Activated CD4-positive, alpha-beta T cell treated with anti-CD3 and anti-CD28 coated beads, Interleukin-2, amount 50 U/mL, for 24 hours (primary cell): ENCODE measurements at places on chromosomes 16 and 17.

DNA sequence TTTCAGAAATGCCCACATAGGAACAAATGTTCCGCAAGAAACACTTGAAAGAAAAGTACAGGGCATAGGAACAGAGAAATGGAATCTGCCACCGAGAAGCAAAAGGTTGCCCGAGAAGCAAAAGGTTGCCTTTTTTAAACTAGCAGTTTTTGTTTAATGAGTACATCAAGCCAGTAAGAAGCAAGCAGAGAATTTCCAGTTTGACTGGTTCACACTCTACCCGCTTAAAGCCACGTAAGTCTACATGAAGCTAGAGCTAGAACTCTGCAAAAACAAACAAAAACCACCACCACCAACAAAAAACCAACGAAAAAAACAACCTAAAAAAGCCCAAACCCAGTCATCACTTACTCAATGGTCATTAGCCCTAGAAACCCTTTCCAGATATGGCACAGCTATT, 144.3 kb downstream of the MAP2K6 start:
- DNase-seq, result no peak

DNA sequence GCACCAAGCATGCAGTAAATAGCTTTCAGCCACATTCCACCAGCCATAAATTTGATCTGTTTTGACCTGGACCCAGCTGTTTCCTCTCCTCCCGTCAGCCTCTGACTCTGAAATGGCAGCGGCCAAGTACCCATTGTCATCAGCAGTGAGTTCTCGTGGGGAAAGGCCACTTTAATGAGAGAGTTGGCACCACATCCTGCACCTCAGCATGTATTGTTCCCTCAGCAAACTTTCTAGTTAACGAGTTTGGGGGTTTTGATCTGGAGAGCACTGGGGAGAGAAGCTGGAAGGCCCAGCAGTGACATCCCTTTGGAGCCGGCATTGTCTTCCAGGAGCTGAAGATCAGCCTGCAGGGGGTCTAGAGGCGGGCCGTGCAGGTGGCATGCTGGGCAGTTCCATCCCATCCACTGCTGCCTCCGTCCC, 84.9 kb downstream of the RPA1 start:
- DNase-seq, result no peak

- no peak for DNase-seq
Observed at GRCh38 chr16:19933740-19934139, 49.1 kb upstream of the GPRC5B start.

- DNase-seq, result no peak
Observed at GRCh38 chr16:5305023-5305422, 207.4 kb upstream of the EEF2KMT start.

GRCh38 chr16:17312094-17312710, 158.6 kb downstream of the XYLT1 start:
- DNase-seq, result no peak

- no peak for DNase-seq
Observed at GRCh38 chr17:17525956-17526355, 29.8 kb upstream of the RASD1 start.

DNA sequence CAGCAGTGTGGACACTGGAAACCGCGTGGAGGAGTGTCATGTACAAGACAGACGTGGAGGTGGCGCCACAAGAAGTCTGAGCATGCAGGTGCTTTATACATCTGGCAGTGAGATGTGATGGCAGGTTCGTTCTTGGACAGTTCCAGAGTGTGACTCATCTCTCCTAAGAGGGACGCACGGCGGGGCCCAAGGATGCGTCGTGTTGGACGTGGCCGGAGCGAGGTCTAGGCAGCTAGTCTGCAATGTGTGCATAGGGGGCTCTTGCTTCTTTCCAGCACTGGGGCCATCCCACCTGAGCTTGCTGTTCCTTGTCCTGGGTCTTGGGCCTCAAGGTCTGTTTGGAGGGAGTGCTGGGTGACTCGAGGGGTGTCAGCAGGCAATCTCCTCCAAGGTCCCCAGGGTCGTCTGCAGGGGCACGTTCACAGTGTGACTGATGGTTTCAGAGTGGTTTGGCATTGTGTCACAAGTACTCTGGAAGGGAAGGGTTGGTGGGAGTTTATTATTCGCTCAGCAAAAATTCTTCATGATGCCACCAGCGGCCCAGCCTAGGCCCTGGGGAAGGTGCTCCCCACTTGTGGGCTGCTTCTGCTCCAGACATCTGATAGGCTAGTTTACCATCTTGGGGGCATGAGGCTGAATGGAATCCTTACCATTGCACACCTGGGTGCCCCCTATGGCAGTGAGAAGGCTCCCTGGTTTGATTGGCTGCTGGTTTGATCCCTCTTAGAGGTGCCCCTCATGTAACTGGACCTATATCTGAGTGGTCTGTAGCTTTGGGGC, 22.1 kb downstream of the SPACA3 start:
- no peak for DNase-seq

GRCh38 chr17:57135789-57136291, 50.8 kb downstream of the AKAP1 start:
- no peak for DNase-seq

DNA sequence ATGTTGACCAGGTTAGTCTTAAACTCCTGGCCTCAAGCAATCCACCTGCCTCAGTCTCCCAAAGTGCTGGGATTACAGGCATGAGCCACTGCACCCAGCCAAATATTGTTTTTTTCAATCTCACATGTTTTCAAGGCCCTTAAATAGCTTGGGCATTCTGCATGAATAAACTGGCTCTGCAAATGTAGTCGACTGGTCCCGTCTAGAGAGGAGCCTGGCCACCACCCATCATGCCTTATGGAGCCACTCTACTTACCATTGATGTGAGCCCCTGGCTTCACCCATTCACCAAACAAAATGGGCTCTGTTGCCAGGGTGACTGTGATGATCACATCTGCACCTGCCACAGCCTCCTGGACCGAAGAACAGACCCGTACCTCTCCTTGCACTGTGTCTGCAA, 10.8 kb downstream of the CRYM start:
- DNase-seq, result no peak

GRCh38 chr17:32487473-32488176, 832 bp downstream of the CDK5R1 start:
- no peak for DNase-seq

GRCh38 chr17:74001145-74001544, 202.3 kb upstream of the RPL38 start:
- DNase-seq, result no peak

GRCh38 chr16:53822936-53823529, 119.1 kb downstream of the FTO start:
- peak; percentile 1 for DNase-seq

GRCh38 chr16:47467501-47467900, 6.4 kb downstream of the PHKB start:
- DNase-seq, result no peak

- DNase-seq, result no peak
Observed at GRCh38 chr16:52993179-52993578, 59.5 kb downstream of the CHD9NB start.

GRCh38 chr16:53913099-53913870, 209.3 kb downstream of the FTO start:
- DNase-seq, result no peak

- no peak for DNase-seq
Observed at GRCh38 chr17:77534137-77534536, 393.4 kb downstream of the SEC14L1 start.

DNA sequence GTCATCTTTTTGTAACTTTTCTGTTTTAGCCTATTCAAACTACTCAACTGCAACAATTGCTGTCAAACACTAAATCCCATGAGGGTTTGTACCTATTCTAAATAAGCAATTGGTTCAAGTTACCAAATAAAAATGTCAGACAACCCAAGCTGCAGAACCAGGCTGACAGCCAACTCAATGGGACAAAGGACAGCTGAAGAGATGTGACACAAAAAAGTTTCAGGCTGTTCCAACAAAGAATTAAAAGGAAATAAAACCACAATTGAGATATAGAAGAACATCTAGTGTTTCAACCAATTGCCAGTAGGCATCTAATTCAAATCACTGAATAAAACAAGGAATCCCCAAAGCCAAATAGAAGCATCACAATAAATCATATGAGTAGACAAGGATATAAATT, 49.3 kb downstream of the GRB7 start:
- DNase-seq, result no peak

DNA sequence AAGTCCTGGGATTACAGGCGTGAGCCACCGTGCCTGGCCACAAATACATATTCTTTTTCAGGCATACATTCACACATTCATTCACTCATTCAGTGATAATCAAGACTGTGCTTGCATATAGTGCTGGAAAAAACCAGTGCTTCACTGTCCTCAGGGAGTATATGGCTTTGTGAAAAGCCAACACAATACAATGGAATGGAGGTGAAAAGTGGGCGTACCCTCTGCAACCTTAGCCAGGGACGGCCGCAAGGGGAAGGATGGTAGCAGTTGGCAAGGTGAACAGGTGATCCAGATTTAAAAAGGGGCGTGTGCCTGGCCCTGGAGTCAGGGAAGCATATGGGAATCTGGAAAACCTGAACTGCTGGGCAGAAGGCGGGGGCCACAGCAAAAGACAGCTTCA, 18.1 kb upstream of the GAN start:
- DNase-seq, result no peak

GRCh38 chr16:67260426-67261063, 11.8 kb downstream of the SLC9A5 start:
- DNase-seq, result no peak

DNA sequence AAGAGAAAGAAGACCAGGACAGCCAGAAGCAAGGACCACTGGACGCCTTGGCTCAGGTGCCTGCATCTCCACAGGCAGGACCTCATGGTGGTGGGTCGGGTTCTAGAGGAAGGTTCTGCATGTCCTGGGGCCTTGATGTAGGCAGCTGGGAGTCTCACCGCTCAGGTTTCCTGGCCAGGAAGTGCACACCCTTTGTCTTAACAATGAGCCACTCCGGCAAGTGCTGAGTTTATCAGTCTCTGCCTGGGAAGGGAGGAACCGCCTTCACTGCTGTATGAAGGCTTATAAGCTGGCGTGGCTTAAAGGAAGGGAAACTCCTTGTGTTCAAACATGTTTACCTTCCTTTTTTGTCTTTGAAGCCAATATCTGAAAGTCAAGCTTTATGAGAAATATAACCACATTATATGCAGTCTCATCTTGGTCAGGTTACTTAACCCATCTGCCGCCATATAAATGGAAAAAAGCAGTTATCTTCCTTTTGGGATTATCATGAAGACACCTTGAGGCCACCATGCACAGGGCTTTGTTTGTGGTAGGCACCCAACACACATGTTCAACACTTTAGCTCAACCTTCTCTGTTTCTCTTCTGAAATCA, at the start of gene ST6GALNAC1:
Gene ST6GALNAC1 (minus strand): TSS at position 205 of the 596 bp plus-strand sequence. CDS start 119 bp downstream, at position 86.
- DNase-seq, result no peak

DNA sequence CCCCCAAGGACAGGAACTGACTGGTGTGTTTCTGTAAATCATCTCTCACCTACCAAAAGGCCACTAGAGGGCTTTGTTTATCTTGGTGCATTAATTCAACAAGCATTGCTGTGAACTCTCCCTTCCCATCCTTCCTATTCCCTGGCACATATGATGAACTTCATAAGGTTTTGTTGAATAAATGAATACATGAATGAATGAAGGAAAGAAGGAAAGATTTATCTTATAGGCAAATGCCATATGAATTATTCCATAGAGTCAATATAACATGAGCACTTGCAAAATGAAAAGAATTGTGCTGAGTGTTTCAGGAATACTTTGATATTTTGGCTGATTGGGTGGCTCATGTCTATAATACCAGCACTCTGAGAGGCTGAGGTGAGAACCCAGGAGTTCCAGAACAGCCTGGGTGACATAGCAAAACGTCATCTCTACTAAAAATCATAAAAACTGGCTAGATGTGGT, 4.3 kb downstream of the SPDYE4 start:
- no peak for DNase-seq

DNA sequence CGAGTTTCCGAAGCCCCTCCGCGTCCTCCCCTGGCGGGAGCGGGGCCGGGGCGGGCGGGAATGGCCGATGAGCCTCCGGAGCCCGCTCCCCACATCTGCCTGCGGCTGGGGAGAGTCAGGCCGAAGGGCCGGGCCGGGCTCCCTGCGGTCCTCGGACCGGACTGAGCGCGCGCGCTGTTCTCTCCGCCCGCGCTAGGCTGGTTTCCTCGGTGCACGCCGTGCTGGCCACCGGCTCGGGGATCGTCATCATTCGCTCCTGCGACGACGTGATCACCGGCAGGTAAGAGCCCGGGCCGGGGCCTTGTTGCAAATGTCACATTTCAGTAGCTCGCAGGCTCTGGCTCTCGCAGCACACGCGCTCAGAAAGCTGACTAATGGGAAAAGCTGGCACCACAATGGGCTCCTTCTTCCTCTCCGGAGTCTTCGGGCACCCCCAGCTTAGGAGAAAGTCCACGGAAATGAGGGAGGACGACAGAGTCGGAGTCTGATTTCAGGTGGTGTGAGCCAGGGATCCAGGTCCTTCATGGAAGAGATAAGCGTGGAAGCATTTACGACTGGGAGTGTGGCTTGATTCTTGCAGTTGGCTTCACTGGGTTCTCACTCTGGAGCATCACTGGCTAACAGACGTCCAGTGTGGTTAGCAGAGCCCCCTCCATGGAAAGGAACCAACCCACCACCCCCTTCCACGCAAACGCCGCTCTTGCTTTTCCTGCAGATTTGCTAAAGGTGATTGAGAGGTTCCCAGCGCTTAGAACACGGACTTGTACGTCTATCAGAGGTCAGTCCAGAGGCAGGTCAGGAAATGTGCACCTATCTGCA, 715 bp downstream of the TLCD3A start:
- no peak for DNase-seq

DNA sequence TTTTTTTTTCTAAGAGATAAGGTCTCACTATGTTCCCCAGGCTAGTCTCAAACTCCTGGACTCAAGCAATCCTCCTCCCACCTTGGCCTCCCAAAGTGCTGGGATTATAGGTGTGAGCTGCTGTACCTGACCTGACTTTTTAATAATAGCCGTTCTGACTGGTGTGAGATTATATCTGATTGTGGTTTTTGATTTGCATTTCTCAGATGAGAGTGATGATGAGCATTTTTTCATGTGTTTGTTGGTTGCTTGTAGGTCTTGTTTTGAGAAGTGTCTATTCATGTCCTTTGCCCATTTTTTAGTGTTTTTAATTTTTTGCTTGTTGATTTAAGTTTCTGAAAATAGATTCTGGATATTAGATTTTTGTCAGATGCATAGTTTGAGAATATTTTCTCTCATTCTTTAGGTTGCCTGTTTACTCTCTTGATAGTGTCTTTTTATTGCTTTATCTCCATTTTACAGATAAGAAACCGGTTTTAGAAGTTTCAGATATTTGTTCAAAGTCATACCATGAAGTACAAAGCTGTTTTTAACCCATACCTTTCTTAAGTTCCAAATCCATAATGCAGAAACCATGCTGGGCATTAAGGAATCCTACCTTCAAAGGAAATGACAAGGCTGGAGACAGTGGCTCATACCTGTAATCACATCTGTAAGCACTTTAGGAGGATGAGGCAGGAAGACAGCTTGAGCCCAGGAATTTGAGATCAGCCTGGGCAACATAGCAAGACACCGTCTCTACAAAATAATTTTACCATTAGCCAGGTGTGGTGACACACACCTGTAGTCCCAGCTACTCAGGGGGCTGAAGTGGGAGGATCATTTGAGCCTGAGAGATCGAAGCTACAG, 168.4 kb upstream of the TBX2 start:
- no peak for DNase-seq

GRCh38 chr17:75591722-75592302, 4.2 kb downstream of the MYO15B start:
- DNase-seq, result no peak
